ENCODE measurements at places on chromosomes 12 and 14. TPM values are rescaled to one million over a fixed set of nuclear protein-coding genes. Genes with fewer than 3 reads are reported as not detected.

TMEM106C gene
- total RNA-seq: 57.8 TPM

ANO4 gene
- total RNA-seq: 2.2 TPM

ACSM4 gene
- not detected for total RNA-seq

MGP gene
- 6.1 TPM for total RNA-seq

KLRK1 gene
- 0.98 TPM for total RNA-seq

RTL1 gene
- 0.05 TPM for total RNA-seq

MAP3K9 gene
- total RNA-seq: 5.2 TPM
